ENCODE measurements at places on chromosomes 1 and 21.

GRCh38 chr1:171663854-171664575, 11.5 kb upstream of the MYOC start:
- DNase-seq: no peak

GRCh38 chr1:201377611-201378092, at the start of gene TNNT2:
TNNT2 (minus strand) TSS chr1:201377680; CDS start chr1:201373254, 4,426 bp downstream.
- no peak for DNase-seq

DNA sequence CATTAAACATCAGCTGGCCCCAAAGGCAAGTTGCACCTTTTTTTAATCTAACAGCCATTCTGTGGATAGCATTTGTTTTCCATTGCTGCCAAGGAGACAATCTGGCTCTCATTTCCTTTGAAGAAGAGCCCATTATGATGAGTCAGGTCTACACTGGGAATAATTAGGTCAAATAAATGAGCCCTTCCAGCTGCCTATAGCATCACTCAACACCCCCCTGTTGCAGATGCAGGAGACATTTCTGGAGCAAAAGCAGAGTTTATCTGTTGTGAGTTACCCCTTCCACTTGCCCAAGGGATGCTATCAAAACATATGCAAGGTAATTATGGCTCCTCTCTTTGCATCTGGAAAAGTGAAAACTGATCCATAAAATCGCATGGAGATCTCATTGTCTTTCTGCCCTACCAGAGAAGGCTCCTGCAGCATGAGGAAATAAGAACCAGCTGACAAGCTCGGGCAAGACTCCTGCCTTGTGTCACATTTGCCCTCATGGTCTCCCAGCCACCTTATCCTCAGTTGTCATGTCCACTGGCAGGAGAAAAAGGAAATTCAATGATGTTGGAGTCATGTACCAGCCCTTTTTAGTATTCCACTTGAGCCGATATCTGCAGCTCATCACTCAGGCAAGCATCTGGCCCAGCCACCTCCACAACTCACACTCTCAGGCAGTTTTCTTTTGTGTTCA, 135.9 kb downstream of the SLC30A10 start:
- no peak for DNase-seq

- DNase-seq: no peak
Measured at GRCh38 chr1:8006037-8006963, 19.8 kb downstream of the ERRFI1 start.

All from stimulated activated CD4-positive, alpha-beta T cell treated with anti-CD3 and anti-CD28 coated beads, Interleukin-15, amount 100 ng/mL, for 24 hours (primary cell).